ENCODE measurements at places on chromosomes 7 and 10.

GRCh38 chr7:90092506-90092905, 61.8 kb upstream of the STEAP1 start:
- no peak for DNase-seq

DNA sequence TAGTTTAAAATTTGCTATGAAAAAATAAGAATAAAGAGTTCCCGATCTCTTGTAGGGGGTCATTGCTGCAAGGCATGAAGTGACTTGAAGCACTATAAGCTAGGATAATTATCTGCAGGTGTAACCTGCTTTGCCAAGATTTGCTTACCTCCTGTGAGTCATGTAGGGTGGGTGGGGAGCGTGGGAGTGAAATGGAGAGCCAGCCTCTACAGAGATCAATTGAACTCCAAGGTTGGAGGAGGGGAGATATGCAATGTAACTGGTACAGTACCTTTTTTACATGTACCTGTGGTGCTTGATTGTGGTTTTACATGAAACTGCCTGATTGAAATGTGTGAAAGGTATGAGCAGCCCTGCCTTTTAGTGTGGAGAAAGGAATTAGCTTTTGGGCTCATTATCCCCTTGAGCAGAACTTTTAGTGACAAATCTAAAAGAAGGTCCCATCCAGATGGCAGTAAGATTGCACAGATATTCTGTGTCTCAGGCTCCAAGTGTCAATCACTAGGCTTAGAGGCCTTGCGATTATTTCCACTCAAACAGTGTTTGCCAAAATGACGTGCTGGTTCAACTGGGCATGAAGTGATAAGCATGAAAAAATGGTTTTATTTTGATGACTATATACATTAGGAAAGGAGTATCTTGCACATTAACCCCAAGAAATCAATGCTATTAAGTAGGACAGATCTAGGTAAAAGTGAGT, 138.6 kb upstream of the GRB10 start:
- peak; percentile 30 for DNase-seq

GRCh38 chr7:27944643-27945042, 204.7 kb downstream of the TAX1BP1 start:
- DNase-seq = no peak

DNA sequence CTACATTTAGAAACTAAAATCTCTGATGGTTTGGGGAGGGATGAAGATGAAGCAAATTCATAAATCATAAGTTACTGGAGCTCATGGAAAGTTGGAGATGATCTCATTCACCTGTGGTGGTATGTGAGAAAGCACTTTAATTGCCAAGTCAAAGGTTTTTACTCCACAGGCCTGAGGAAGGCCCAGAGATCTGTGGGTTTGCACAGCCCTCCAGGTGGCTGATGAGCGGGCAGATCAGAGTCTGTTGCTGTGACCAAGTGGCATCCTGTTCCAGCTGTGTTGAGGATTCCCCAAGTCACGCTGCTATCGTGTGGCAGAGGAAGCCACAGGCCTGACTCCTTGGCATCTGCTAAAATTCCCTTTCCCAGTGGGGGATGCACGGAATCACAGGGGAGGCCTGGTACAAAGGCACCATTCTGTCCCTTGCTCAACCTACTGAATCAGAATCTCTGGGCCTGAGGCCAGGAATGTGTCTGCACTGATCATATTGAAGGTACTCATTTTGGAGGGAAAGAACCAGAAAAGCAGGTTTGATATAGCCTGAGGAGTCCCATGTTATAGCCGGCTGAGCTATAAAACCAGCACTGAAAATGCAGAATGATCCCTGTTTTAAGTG, 19.7 kb upstream of the DDC start:
- DNase-seq = no peak

DNA sequence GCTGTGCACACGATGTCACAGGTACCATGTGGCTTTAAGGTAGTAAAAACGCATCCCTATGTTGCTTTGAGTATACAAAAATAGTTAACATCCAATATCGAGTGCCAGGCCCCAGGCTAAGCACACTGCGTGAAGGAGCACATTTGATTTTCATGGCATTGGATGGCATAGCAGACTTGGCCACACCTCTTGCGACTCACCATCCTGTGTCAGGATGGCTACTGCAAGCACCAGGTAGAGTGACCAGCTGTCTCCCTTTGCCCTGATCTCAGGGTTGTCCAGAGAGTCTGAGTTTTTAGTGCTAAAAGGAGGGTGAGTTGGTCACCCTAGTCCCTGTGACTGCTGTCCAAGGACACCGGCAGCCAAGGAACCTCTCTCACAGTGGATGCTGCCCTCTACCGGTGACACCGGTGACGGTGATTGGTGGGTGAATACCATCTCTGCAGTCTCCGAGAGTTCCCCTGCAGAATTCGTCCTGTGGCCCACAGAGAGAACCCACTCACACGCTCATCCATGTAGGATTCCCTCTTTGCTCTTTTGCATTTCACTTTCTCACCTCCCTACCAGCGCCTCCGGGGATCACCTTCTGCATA, 76.1 kb downstream of the BICC1 start:
- DNase-seq = no peak

DNA sequence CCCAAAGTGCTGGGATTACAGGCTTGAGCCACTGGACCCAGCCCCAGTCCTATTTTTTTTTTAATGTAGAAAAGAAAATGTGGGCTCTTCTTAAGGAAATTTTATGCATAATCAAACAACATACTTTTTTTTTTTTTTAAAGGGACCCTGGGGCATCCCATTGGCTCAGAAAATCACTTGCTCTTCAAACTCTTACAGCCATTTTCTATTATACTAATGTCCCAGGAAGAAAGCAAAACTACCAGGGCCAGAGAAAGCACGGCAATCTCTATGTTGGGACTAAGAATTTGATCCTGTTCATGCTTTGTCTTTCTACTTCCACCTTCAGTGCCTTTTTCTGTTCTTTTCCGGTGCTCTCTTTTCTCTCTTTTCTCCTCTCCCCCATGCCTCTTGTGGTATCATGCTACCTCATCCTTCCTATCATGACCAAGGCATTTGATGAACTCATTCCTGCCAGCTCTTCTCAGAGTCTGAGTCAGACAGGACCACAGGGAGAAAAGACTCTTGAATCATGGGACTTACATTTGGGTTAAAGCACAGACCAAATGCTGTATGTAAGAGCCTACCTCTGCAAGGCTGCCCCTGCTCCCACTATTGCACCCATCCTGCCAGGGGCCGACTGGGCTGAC, 76.4 kb upstream of the CCNY start:
- DNase-seq = no peak

DNA sequence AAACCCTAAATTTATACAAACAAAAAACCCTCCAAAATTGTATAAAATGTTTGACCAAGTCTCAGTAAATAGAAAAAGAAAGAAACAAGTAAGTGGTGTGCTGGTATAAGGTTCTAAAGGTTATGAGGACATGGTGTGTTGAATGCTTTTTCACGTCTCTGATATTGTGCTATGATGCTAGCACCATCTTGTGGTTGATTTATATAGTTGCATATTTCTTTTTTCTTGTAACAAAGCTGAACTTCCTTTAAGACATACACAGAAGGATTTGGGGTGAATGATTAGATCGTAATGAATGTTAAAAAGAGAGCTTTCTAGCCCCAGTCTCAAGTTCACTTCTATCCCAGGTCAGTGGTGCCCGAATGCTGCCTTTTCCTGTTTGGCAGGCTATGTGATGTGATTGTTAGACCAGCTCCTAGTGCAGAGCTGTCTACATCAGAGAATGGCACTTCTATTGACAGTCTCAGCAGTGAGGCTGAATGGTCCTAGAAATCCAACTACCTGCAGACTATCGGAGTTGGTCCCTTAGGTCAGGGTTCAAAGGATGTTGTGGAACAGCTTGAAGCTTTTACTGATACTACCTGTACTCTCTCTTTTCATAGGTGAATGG, 25.0 kb downstream of the VTI1A start:
- DNase-seq = no peak

DNA sequence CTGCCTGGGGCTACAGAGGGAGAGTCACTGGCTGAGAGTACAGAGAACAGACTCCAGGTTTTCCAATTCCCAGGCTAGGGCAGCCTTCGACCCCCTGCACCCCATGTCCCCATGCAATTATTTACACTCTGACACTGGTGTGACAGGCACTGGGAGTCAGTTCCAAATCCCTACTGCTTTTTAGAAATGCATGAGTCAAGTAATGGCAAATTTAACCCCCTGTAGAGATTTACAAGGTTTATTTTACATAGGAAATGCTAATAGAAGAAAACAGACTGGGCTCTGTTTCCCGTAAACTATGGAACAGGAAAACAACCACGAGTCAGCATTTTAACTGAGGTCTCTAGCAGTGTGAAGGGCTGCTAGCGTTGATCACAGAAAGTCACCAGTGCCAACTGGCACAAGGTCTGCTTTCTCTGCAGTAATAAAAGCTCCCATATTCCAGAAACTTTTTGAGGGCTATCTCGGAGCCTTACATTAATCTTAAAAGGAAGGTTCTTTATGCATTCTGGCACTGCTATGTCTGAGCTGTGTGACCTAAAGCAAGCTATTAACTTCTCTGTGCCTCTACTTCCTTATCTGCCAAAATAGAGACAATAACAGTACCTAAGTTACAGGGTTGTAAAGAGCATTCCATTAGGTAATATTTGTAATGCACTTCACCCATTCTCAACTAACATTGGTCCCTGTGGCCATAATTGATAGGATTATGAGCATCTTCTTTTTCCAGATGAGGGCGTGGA, 28.2 kb downstream of the NOD1 start:
- no peak for DNase-seq

DNA sequence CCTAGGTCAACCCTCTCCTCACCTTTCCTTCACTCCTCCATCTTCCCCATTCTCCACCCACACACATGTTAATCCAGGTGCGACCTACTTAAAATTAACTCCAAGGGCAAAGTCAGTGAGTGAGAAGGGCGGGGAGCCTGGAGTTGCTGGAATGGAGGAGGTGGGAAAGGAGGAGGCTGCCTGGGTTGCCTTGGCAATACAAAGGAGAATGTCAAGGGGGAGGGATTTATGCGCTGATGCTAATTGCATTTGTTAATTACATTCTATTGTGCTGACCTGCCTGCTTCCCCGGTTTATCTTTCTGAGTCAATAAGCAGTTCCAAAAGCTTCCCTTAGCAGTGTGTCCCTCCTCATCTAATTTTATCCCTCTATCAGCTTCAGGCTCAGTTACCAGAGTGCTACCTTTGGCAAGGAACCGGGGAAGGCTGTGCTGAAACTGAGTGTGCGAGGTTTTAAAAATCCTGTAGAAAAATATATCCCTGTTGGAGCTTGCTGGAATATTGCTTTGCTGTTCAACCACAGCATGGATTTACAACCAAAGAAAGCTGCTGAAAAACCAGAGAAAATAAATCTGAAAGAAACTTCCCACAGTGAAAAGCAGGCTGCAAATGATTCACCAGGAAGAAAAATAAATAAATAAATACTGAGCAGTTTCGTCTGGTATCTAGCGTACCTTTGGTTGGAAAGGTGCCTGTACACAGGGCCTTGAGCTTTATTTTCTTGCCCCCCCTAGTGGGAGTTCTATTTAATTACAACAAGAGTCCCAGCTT, 113.2 kb upstream of the DGKB start:
- no peak for DNase-seq

DNA sequence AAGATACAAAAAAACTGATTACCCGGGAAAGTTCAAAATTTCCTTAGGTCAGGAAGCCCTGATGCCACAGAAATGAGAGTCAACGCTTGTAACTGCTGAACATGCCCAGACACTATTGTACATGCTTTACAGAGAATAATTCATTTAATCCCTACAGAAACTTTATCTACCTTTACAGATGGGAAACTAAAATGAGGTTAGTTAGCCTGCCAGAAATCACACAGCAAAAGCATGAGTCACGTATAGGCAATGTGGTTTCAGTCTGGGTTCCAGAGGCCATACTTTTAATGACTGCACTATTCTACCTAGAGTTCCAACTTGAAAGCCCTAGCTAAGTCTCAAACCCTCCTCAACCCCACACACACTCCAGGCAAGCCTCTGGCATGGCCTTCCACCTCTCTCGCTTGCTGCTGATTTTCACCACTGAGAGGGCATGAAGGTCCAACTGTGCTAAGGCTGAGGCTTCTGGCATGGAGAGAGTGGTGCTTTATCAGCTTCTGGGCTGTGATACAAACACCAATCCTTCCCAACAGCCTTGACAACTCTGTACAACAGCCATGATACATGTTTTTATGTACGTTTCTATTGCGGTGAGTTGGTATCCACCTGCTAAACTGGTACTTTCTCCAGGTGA, 1011.2 kb upstream of the GHITM start:
- DNase-seq = no peak

DNA sequence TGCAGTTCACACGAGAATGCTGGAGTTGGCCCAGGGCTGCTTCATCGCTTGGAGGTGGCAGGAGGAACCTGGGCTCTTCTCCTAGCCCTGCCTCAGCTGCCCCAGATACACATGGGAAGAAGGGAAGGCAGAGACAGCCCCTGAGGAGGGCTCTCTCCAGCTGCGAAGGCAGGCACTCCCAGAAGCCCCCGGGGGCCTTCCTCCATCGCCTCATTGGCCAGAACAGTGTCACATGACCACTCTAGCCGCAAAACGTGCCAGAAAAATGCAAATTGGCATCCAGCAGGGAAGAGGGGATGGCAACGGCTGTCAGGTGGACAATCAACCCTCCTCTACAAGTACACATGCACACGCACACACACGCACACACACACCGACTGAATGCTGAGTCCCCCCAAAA, 217.8 kb upstream of the FRMD4A start:
- no peak for DNase-seq

DNA sequence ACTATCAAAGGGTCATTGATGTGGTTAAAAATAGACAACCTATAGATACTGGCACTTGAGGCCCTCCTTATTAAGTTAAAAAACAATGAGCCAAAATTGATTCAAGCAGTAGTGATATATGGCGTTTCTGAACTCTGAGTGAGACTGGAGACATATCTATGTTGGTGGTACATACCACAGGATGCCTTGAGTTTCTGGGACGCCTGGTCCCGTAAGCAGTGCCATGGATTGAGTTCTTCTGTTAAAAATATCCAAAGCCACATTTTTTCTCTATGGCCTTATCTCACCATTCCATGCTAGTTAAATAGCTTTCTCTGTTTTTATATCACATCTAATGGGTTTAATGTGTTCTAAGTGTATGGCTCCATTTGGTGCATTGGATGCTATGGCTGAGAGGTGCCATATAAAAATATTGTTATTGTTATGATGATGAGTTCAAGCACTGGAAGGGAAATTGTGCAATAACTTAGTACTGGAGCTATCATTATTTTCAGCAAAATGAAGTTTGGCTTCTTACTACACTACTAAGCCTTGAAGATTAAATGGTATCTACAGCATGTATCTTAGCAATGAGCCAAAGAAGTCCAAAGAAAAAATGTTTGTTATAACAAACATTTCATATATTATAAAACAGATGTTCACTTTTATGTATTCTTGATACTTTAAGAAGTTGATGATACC, 713.9 kb downstream of the SUGCT start:
- no peak for DNase-seq

Data from stimulated activated CD4-positive, alpha-beta T cell treated with anti-CD3 and anti-CD28 coated beads, Interleukin-1b, Interleukin-23, amount 100 ng/mL, for 4 hours (primary cell).